ENCODE measurements at places on chromosomes 12 and 14.

DNA sequence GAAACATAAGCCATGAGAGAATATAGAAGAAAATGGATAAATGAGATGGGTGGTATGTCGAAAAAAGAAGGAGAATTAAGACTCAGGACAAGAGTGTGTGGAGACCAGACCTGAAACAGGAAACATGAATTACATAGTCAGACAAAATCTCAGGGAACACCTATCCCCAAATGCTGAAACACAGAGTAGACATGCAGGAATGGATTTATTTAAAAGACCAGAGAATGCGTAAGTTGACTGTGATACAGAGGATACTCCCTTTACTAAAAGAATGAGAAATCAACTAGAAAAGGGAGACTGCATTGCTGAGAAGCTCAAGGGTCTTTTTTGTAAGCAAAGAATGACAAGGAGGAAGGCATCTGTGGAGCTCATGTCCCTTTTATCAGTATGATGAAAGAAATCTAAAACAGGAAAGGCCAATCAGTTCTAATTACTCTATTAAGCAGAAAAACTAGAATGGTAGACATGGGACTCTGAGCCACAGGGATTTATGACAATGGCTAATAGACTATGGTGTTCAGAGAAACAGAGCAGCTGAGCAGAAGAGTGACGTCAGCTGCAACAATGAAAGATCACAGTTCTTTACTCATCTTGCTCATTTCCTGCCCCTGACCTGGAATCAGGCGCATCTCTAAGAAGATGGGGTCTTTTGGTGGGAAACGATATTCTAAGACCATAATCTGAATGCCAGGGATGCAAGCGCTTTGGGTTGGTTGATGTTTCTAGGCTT is 138.9 kb upstream of the DHRS4 start:
- no peak for DNase-seq

DNA sequence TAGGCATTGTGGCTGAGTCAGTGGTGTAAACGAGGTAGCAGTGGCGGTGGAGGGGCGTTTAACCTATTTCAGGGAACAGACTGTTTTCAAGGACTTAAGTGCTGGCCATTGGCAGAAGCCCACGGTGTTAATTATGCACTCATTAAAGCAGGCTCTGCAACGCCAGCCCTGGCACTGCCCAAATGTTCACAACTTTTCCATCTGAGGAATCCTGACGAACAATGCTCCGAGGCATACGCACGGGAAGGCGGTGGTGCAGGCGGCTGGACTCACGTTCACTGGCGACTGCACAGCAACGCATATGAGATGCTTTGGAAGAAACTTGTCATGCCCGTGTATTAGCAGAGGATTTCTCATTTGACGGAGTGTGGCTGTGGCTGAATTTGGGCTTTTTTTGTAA is 70.6 kb upstream of the SLC24A4 start:
- DNase-seq, result no peak

DNA sequence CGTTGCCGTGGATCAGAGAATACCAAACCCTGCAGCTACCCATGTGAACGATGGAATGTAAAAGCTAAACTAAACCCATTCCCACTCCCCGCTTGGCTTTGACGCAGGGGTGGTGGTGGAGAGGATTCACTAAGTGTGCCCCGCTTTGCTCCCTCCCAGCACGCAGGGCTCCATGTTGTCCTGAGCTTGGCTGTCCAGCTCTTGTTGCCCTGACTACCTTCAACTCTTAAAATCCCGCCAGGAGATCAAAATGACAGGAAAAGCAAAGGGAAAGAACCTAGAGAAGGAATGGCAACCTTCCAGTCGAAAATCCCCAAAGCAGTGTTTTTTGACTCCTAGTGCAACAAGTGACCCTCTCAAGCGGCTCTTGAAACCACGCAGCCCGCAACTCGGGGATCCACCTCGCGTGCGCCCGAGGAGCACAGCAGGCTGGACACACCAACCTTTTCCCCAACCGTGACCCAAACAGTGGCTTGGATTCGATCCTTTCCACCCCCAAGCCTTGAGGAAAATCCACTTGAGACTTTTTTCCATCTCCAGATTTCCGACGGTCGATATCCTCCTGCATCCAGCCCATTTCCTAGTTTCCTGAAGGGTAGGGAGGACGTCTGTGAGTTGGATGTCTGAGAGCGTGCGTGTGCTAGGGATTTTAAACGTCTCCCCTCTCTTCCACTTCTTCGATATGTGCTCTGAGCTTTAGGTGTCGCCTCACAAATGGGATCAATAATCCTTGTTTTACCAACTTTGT is 1.4 kb downstream of the SYT10 start:
- no peak for DNase-seq

DNA sequence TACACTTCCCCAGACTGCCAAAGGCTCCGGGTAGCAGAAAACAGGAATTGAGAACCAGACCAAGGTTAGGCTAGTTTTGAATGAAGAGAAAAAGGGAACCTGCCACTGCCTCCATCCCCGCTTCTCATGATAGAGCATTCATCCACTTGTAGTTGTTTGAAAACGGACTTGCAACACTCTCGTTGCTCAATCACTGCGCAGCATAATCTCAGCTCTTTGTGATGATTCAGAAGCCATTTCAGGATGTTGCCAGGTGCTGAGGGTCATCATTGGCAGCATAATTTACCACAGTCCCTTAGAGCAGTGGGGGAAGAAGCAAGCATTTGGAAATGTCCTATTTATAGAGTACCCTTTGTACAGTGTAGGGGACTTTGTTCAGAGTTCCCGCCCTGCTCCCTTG is 25.6 kb downstream of the KCNK13 start:
- no peak for DNase-seq

DNA sequence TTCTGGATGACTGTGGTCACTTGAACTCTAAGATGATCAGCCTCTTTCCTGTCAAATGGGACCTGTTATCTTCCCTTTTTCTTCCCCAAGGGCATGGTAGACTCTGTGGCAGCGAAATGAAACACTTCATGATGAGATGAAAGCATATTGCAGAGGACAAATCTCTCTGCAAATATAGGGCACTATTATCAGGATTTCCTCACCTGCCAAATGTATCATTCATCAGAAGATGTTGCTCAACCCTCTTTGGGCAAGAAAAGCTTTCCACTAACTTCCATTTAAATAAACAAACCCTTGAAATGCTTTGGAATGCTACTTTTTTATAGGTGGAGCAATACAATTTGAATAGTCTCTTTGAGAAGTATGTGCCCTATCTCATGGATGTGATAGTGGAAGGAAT is 105.0 kb downstream of the DNAH10 start:
- DNase-seq, result no peak

DNA sequence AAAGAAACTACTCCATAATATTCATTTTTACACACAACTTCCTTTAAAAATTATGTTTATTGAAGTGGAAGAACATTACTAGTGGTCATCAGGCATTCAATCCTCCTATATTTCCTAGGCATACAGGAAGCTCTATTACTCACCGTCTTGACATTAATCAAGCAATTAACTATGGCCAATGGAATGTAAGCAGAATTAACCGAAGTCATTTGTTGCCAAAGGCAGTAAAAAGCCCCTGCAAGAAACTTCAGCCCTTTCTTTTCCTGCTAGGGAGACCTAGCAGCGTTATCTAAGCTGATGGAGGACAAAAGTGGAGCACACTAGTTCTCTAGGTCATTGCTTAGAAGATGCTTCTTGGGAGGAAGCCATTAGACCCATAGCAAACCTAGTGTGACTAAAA is 399.6 kb downstream of the KCNH5 start:
- DNase-seq, result no peak

DNA sequence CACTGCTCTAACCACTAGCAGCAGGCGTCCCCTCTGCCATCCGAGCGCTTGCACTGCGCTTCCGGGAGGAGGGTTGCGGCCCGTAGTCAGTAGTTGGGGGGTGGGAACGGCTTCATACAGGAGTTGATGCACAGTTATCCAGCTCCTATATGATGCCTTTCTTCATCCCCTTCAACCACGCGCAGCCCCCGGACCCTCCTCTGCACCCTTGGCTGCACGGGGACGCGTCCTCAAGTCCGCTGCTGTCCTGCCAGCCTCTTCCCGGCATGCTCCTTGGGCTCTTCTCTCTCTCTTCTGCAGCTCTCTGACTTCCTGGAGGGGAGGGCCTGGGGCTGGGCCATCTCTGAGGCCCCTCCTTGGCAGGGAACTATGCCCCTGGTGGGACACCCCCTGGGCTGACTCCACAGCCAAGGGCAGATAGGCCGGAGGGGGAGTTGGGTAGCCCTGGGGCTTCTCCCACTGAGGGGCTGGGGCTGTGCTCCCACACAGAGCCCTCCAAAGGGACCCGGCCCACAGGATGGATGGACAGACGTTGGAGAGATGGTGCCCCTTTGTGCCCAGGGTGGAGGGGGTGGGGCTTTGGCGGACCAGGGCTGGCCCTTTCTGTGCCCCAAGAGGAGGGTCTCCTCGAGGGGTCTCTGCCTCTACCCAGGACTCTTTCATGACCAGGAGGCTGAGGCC is 29.0 kb downstream of the RTL1 start:
- DNase-seq, result no peak
